Ovary (tissue), 10 donors: ENCODE measurements at places on chromosomes 6 and 20. TPM values are rescaled to one million over a fixed set of nuclear protein-coding genes. Genes with fewer than 3 reads are reported as not detected.

GRCh38 chr20:33532753-33533459 lies 43.0 kb downstream of the CBFA2T2 start:
- H3K4me3 ChIP-seq: no peak overlapping the region
- peaks cover 5% of the 10 kb centered on the region for H3K4me1 ChIP-seq
- H3K27me3 ChIP-seq: no peaks in the 10 kb centered on the region
- H3K36me3 ChIP-seq: no peaks in the 10 kb centered on the region
- no peak for DNase-seq

- no peak for DNase-seq
- H3K36me3 ChIP-seq: no peaks in the 10 kb centered on the region
- H3K4me1 ChIP-seq: peaks cover 3% of the 10 kb centered on the region
- no peaks in the 10 kb centered on the region for H3K27me3 ChIP-seq
Measured at GRCh38 chr6:159252955-159253508, 83.8 kb downstream of the FNDC1 start.

DNA sequence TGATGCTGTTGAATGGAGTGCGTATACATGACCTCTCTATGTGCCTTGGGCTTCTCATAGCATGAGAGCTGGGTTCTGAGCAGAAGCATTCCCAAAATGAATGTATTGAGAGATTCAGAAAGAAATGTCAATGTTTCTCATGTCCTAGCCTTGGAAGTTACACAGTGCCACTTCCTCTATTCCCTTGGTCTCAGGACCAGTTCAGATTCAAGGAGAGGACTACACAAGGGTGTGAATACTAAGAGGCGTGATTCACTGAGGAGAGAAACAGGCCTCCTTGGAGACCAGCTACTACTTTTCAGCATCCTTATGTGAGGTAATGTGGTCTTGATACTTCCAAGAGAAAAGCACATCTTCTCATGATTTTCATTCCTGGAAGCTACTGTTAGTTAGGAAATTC lies 10.4 kb downstream of the PPARD start:
- no peaks in the 10 kb centered on the region for H3K36me3 ChIP-seq
- H3K27ac ChIP-seq: no peak overlapping the region
- peaks cover 4% of the 10 kb centered on the region for H3K4me1 ChIP-seq

- no peak for DNase-seq
- H3K27me3 ChIP-seq: no peaks in the 10 kb centered on the region
- H3K36me3 ChIP-seq: no peaks in the 10 kb centered on the region
- no peaks in the 10 kb centered on the region for H3K4me1 ChIP-seq
Measured at GRCh38 chr20:12673352-12673751, 335.4 kb upstream of the SPTLC3 start.

- H3K4me1 ChIP-seq: peaks cover 2% of the 10 kb centered on the region
- no peaks in the 10 kb centered on the region for H3K36me3 ChIP-seq
- H3K27me3 ChIP-seq: no peaks in the 10 kb centered on the region
- H3K4me3 ChIP-seq: no peak overlapping the region
Measured at GRCh38 chr6:160203953-160204352, 54.7 kb downstream of the SLC22A2 start.

- no peaks in the 10 kb centered on the region for H3K36me3 ChIP-seq
- no peak overlapping the region for H3K27ac ChIP-seq
- DNase-seq: no peak
- no peak overlapping the region for H3K4me3 ChIP-seq
- H3K27me3 ChIP-seq: no peaks in the 10 kb centered on the region
Measured at GRCh38 chr6:3836566-3836965, 12.6 kb upstream of the FAM50B start.

GRCh38 chr6:31270788-31271640 lies 878 bp downstream of the HLA-C start:
- no peaks in the 10 kb centered on the region for H3K36me3 ChIP-seq
- DNase-seq: peak; percentile 84
- no peaks in the 10 kb centered on the region for H3K4me1 ChIP-seq
- peak overlapping the region; percentile 91 for H3K4me3 ChIP-seq
- no peaks in the 10 kb centered on the region for H3K27me3 ChIP-seq

DNA sequence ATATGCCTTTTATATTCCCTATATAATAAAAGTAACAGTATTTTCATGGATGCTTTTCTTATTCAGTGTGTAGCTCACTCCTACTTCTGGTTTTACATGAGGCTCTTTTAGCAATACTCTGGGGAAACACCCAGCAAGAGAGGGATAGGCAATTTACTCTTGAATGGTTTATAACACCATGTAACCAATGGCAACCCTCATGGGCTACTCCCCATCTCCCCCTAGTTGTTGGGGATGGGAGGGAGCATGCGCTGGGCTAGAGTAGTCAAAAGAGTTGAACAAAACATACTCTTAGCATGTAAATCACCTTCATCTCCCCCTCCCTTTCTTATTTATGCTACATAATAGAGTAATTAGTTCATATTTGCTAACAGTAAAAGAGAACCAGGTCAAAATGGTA lies 140.1 kb upstream of the LRFN2 start:
- no peak overlapping the region for H3K4me3 ChIP-seq
- no peaks in the 10 kb centered on the region for H3K36me3 ChIP-seq
- H3K27me3 ChIP-seq: no peaks in the 10 kb centered on the region

GRCh38 chr6:1381481-1382330 lies 7.7 kb upstream of the FOXF2 start:
- H3K27ac ChIP-seq: no peak overlapping the region
- peaks cover 7% of the 10 kb centered on the region for H3K27me3 ChIP-seq
- H3K36me3 ChIP-seq: no peaks in the 10 kb centered on the region
- peak overlapping the region; percentile 24 for H3K4me3 ChIP-seq
- DNase-seq: peak; percentile 62
- peaks cover 3% of the 10 kb centered on the region for H3K4me1 ChIP-seq

GRCh38 chr20:31809661-31810060 lies 9.5 kb upstream of the MYLK2 start:
- peaks cover 6% of the 10 kb centered on the region for H3K4me1 ChIP-seq
- no peak for DNase-seq
- no peaks in the 10 kb centered on the region for H3K27me3 ChIP-seq
- H3K4me3 ChIP-seq: no peak overlapping the region

- no peaks in the 10 kb centered on the region for H3K4me1 ChIP-seq
- no peak for DNase-seq
- no peak overlapping the region for H3K27ac ChIP-seq
Measured at GRCh38 chr6:31918069-31918720, 9.3 kb upstream of the C2 start.

DNA sequence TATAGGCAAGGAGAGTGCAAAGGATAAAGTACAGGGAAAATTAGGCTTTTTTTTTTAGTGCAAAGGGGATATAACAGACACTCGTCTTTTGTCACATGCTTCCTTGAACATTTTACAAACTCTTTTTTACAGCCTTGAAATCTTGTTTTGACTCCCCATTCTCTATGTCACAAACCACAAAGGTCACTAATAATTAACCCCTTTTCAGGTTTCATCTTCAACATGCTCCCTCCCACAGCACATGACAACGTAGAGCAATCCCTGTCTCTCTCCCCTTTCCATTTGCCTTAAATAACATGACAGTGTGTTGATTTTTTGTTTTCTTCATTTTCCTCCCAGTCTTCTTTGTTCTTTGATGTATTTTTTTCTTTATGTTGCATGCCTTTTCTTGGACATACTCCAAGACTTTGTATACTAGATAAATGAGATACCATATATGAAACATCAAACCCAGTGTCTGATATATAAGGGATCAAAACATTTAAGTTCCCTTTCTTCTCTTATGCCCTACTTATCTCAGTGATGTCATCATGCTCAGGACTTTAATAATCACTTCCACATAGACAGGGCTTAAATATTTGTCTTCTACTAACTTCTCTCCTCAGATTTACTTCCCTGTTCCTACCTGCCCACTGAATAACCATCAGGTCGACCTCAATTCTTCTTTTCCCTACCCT lies 378.7 kb upstream of the HSF2 start:
- no peak overlapping the region for H3K27ac ChIP-seq
- no peaks in the 10 kb centered on the region for H3K4me1 ChIP-seq
- H3K4me3 ChIP-seq: no peak overlapping the region
- no peaks in the 10 kb centered on the region for H3K36me3 ChIP-seq
- DNase-seq: no peak

C20orf144 gene
- total RNA-seq: not detected

TMEM74B gene
- not detected for total RNA-seq

SSTR4 gene
- total RNA-seq: not detected

C20orf202 gene
- 0.38 TPM for total RNA-seq

SMIM29 gene
- 17.8 TPM for total RNA-seq
